ENCODE measurements at places on chromosomes 16 and 17. TPM values are rescaled to one million over a fixed set of nuclear protein-coding genes. Genes with fewer than 3 reads are reported as not detected.

The MYADML2 gene
- total RNA-seq = not detected

The FLYWCH1 gene
- 46.4 TPM for total RNA-seq

The GUCY2D gene
- total RNA-seq = not detected

DNA sequence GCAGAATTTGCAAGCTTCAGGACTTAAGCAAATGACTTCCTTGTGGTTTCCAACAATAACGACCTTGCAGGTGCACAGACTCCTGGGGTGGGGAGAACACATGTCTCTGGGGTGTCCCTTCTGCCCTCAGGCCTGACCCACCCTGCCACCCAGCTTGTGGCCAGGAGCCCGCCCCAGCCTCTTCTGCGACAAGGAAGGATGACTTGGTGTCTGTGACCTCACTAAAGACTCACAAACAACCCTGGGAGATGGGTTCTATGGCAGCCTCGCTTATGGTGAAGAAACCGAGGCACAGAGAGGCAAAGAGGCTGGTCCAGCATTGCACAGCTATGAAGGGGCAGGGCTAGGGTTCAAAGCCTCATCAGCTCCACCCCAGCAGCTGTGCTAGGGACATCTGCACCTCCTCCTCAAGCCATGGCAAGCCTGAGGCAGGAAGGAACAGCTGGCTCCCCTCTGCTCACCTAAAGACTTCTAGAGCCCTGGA, 2.6 kb downstream of the ATP2A3 start:
- DNase-seq = no peak

- DNase-seq = no peak
These were observed 978.6 kb downstream of the CDH8 start for GRCh38 chr16:61057635-61058034.

DNA sequence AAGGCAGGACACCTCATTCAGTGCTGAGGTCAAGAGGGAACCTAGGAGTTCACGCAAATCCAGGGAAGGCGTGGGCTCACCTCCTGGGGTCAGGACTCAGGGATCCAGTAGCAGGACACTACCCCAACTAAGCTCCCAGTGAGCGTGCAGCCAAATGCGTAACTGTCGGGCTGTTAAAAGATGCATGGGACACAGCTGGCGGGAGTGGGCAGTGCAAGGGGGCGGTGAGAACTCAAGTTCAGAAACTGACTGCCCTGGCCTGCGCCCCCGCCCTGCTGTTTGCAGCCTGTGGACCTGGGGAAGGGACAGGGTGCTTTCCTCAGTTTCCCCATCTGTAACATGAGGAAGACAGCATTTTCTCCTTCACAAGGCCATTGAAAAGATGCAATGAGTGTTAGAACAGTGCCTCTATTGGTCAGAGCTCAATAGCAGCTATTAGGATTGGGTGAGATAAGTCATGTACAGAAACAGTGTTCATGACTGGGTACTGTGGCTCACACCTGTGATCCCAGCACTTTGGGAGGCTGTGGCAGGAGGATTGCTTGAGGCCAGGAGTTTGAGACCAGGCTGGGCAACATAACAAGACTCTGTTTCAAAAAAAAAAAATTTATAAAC, 20.2 kb downstream of the CDIPT start:
- DNase-seq = no peak

GRCh38 chr17:73622381-73622780, 21.9 kb downstream of the SDK2 start:
- DNase-seq = no peak

DNA sequence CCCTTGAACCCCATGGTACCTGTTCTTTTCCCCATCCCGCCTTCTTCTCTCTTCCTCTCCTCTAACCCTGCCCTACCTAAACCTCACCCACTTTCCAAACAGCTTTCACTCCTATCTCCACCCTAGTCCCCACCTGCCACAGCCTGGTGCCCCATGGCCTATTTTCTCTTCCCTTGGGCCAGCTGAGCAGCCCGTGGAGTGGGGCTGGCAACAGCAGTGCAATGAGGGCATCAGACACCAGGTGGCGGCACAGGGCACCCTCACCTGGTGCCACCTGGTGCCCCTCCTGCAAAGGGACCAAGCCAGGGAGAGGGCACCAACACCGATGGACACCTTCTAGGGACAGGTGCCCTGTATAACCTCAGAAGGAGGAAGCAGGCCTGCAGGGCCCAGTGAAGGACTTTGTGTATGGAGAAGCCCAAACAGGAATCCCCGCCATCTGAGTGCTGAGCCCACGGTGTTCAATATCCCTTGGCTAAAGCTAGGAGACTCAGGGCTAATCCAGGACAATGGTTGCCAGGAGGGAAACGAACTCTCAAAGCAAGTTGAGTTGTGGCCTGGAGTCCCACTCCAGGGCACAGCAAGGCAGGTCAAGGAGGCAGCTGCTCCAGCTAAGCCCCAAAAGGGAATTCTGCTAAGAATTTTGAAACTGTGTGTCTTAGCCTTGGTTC, 4.0 kb upstream of the ABCC3 start:
- DNase-seq = peak; percentile 45

DNA sequence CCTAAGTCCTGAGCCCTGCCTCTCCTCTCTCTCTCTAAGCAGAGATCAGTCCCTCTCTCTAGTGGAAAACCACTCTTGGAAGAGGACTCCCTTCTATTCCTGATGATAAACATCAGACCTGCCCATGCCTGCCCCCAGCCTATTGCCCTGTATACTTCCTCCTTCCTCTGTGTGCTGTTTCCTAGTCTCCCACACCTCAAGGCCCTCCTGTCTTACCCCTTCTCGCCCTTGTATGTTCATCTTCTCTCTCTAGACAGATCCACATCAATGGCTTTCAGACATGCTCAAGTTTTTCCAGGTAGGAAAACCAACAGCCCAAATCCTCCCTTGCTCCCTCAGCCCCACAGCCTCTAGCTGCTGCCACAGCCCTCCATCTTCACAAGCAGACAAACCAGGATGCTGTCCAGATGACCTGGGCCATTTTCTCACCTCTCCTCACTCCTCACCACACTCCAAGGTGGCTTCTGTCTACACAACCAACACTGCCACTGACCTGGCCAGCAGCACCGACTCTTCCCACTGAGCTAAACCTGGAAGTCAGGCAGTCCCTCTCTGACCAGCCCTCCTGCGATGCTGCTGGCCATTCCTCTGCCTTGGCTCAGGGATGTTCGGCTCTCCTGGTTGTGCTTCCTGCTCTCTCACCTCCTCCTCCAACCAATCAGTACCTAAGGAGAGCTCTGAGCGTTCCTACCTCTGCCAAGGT, 36.3 kb downstream of the MARF1 start:
- DNase-seq = no peak

All from adrenal gland (tissue), 19 donors.